ENCODE measurements at places on chromosomes 6 and 20.

GRCh38 chr6:152119831-152120230 is 312.3 kb downstream of the ESR1 start:
- DNase-seq = no peak

DNA sequence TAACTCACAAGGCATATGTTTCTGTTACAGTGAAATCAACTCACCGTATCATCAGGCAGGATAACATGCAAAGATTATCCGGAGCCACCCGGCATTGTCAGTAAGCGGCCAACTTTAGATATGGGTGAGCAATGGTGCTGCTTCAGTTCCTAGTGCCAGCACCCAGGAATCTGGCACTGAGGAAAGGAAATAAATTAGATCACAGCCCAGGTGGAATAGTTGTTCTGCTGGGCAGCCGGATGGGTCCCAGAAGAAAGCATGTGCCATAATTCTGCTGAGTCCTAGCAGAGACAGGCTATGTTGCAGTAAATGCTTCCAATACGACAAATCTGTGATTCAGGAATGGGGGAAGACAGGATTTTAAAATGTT is 183.6 kb upstream of the SPTLC3 start:
- no peak for DNase-seq

GRCh38 chr6:124200661-124201060 is 397.0 kb downstream of the NKAIN2 start:
- DNase-seq = no peak

DNA sequence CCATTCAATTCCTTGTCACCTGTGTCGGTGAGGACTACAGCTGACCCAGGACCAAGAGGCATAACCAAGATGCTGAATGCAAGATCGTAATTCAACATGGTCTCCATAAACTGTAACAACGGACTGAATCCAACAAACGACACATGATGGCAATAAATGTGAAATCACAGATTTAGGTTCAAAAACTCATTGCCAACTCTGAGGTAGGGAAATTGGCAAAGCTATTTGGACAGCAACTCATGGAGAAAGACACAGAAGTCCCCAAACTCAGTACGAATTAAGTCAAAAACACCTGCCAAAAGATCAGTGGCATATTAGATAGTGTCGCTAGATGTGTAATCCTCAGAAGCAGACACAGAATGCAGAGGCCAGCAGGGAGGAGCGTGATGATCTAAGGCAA is 25.0 kb downstream of the CPNE5 start:
- DNase-seq = no peak

DNA sequence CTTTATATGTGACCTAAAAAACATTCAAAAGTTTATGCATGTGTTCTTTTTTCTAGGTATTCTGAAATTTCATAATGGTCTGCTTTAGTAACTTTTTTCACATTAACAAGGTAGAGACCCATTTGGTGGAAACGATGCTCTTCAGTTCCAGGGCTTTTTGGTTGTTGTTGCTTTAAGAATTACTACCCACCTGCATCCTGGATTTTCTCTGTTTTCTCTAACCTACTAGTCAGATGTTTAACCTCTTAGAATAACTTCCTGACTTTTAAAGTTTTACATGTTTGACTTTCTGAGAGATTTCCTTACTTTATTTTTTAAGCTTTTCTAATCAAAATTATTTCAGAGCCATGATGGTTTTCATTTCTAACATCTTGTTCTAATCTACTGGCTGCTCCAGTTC is 14.9 kb downstream of the TULP4 start:
- no peak for DNase-seq

DNA sequence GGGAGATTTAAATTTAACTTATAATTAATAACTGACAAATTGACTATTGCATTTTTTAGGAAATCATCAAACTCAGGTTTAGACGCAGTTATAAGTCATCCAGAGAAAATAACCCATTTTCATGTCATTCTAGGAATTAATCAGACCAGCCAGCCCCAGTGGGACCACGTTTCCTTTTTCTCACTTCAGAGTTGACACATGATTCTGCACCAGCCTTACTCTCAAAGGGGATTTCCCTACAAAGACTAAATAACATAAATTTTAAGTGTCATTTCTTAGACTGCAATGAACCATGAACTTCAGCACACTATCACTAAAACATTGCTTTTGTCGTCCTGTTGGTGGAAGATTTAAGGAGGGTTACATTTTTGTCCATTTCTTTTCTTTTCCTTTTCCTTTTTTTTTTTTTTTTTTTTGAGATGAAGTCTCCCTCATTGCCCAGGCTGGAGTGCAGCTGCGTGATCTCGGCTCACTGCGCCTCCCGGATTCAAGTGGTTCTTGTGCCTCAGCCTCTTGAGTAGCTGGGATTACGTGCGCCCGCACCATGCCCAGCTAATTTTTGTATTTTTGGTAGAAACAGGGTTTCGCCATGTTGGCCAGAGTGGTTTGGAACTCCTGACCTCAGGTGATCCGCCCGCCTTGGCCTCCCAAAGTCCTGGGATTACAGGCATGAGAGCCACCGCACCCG is 3.6 kb downstream of the IPCEF1 start:
- no peak for DNase-seq

- DNase-seq = no peak
Observed at GRCh38 chr6:56841751-56842150, 113.2 kb upstream of the BEND6 start.

- DNase-seq = peak; percentile 7
Observed at GRCh38 chr6:100426241-100426640, 38.5 kb downstream of the SIM1 start.

GRCh38 chr6:39102071-39102820 is 12.7 kb downstream of the SAYSD1 start:
- no peak for DNase-seq

DNA sequence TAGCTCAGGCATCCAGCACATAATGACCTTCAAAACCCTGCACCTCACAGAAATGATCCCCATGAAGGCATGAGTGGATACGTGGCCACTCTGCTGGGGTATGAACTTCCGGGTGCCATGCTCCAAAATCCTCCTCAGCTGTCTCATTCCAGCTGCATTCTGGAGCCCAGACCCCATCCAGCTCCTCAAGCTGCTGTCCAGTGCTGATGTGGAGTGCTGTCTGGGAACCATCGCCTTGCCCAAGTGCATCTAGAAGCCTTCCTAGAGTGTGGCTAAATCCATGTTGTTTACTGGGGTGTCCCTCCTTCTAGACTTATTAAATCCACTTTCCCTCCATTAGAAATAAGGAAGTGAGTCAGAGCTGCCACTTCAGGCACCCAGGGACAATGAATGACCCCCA is 130.8 kb upstream of the PTPRT start:
- no peak for DNase-seq

GRCh38 chr6:42532038-42532669 is 31.7 kb upstream of the UBR2 start:
- peak; percentile 41 for DNase-seq

GRCh38 chr6:20658516-20658915 is 124.3 kb downstream of the CDKAL1 start:
- DNase-seq = no peak

DNA sequence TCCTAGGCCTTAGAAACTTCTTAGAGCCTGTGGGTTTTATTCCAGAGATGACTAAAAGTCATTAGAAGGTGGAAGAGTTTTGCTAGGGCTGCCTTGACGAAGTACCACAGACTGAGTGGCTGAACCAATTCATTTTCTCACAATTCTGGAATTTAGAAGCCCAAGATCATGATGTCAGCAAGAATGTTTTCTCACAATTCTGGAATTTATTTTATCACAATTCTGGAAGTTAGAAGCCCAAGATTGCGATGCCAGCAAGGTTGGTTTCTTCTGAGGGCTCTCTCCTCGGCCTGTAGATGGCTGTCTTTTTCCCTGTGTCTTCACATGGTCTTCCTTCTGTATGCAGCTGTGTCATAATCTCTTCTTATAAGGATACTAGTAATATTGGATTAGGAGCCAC is 672.9 kb upstream of the MARCKS start:
- DNase-seq = peak; percentile 95

DNA sequence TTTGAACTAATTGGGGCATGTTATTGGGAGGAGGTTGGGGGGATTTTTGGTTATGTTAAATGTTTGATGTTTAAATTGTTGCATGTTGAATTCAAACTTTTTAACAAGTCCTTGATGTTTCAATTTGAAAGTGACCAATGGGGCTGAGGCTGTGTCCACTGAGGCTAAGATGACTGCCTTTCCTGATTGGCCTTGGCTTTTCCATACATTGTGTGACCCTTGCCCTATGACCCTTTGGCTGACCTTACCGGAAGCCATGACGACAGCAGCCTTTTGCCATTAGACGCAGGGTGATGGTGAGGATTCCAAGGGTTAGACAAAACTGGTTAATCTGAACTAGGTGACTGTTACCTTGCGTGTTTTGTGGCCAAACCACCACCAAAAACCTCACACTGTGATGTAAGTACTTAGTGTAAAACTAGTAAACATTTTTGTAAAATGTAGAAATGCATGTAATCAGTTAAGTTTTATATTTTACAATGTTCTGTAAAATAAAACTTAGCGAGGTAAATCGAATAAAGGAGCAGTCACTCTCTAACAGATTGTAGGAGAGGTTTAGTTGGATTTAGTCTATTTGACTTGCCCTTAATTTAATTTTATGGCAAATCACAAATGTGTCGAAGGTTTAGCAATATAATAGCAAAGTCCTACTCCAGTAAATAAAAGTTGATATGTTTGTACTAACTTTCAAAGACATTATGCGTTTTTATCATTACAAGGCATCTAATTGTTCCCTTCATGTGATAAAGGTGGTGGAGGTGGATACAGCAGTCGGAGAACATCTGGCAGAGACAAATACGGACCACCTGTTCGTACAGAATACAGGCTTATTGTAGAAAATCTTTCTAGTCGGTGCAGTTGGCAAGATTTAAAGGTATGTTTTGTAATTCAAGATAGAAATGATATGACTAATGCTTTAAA is 1.6 kb downstream of the SRSF6 start:
- no peak for DNase-seq

- no peak for DNase-seq
Observed at GRCh38 chr6:37131104-37131959, 38.6 kb upstream of the PIM1 start.

DNA sequence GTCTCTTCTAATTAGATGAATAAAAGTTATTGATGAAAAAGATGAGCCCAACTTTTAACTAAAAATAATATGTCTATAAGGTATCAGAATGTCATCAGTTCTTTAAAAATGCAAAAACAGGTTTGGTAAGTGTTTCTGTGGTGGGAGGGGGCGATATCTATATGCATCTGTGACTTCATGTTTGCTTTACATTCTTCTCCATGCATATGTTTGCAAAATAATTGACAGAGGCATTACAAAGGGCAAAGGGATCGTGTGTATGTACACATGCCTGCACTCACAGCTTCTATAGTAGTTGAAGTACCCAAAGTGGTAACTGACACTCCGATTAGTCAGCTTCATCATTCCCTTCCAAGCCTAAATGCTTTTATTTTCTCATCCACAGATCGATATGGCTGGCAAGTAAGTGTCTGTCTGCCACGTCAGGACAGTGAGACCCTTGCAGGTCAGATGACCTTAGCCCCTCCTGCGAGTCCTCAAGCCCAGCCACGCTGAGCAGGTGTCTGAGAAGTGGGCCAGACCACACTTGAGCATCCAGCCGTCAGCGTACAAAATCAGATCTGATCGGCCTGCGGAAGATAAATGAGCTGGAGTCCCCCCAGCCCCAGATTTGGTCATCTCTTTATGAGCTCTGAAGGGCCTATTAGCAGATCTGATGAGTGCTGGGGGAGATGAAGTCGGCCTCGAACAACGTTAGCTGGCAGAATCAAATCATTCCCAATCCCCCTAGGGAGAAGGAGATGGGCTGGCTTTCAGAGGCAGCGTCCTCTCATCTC is 369.1 kb downstream of the MAFB start:
- DNase-seq = no peak

GRCh38 chr6:56356426-56356825 is 109.0 kb upstream of the COL21A1 start:
- no peak for DNase-seq

DNA sequence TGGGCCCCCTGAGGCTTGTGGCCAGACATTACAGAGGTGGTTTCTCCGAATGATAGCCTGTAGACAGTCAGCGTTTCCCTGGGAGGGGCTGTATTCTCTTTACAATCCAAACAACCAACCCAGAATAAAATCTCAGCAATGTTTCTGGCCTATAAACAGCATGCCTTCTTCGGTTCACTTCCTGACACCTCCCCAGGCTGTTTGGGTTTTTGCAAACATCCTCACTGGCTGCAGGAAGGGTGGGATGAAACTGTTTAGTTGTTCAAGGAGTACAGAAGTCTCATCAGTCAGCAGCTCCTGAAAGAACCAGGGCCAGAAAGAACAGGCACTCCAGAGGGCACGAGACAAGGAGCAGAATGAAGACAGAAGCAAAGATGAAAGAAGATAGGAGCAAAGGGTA is 350.0 kb downstream of the QKI start:
- DNase-seq = no peak

GRCh38 chr20:37866051-37866450 is 36.9 kb upstream of the VSTM2L start:
- no peak for DNase-seq

- no peak for DNase-seq
Observed at GRCh38 chr6:111753573-111753972, 119.7 kb downstream of the FYN start.
